ENCODE measurements at places on chromosomes 3 and 15. TPM values are rescaled to one million over a fixed set of nuclear protein-coding genes. Genes with fewer than 3 reads are reported as not detected.

Gene TGM5
- total RNA-seq = not detected

Gene TRAK1
- total RNA-seq = 24.1 TPM

Gene SRGAP3
- 3.2 TPM for total RNA-seq

Gene ZCWPW2
- total RNA-seq = 0.37 TPM

Gene SLC24A5
- not detected for total RNA-seq

Gene LRRK1
- total RNA-seq = 0.45 TPM

Measured in activated CD4-positive, alpha-beta T cell treated with anti-CD3 and anti-CD28 coated beads, Interleukin-2, amount 10 ng/mL, durations not matched to agents 7 days and 5 days (primary cell).